B cell (primary cell): ENCODE measurements at places on chromosomes 16 and 17. TPM values are rescaled to one million over a fixed set of nuclear protein-coding genes. Genes with fewer than 3 reads are reported as not detected.

GRCh38 chr16:11141409-11142260 is 114.4 kb downstream of the SOCS1 start:
- DNase-seq = no peak

DNA sequence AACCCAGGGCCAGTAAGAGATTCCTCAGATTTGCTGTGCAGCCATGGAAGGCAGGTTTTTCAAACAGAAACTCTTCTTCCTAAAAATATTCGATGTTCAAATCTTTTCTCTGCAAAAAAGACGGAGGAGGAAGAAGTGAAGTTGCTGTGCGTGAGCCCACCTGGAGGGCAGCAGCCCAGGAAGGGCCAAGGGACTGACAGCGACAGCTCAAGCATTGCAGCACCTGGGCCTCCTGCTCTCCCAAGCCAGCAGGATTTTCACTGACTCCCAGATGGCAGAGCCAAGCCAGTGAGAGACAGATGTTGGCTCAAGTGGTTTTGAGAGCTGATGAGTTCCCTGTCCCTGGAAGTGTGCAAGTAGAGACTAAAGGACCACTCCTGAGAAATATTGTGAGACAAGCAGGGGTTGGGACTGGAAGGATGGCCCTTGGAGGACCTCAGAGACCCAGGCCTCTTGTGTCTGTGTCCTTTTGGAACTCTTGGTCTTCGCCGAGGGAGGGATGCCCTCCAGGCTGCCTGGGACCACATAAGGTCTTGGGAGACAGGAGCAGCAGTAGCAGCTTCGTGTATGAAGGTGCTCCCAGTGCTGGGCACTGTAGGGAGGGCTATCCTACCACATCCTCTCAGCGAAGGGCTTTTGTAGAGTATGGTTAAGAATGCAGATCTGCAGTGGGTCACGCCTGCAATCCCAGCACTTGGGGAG is 29.3 kb upstream of the TNFRSF13B start:
- no peak for DNase-seq

DNA sequence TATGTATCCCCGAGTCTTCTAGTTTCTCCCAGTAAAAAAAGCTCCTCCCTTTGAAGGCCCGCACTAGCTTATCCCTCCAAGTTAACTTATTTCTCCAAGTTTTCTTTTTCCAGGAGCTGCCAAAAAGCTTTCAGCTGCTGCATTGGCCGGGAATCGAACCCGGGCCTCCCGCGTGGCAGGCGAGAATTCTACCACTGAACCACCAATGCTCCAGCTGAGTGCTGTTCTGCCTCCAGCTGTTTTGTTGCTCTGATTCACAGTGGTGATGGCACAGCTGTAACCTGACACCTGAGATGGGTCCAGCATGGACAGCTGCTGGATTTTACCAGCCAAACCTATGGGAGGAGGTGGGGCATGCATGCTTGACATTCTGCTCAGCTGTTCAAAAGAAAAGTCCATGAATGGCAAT is 22.1 kb downstream of the VAC14 start:
- DNase-seq = no peak

- no peak for DNase-seq
Observed at GRCh38 chr17:57662041-57662440, 83.1 kb downstream of the CCDC182 start.

GRCh38 chr17:57515662-57516211 is 229.4 kb downstream of the CCDC182 start:
- DNase-seq = no peak

METRN gene
- total RNA-seq = 6.7 and 10.4 TPM in 2 replicates

SLC26A11 gene
- total RNA-seq = 28.5 and 31.4 TPM in 2 replicates

DNA sequence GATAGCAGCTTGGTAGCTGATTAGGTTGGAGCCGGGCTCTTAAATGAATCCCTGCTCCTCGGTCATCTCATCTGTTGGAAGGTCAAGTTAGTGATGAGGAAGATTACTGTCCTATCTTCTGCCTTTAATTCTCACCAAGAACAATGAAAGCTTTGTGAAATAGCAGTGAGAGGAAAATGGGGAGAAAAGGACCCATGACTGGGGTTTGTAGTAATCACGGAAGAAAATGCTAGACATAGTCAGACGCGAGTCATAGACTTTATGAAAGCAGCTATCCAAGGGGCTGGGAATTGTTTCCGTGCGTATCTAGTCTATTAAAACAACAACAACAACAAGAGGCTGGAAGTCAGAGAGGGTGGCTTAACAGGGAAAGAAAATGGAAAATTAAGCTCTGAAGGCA is 18.3 kb downstream of the PIK3R5 start:
- no peak for DNase-seq

DNA sequence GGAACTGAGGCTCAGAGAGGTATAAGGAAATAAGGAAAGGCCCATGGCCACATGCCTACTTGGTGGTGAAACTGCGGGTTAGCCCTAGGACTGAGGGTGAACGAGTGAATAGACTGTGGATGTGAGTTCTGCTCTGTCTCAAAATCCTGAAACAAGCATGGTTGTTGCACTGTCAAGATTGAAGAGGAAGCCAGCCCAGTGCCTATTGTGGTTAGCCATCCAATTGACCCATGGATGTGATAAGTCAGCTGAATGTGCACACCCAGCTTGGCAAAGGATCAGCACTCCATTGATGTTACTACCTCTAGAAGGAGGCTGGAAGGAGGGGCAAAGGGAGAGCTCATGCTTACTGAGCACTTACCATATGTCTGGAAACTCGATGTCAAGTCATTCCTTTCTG is 4.5 kb downstream of the TMEM114 start:
- DNase-seq = no peak

GRCh38 chr17:42750739-42751344 is 6.0 kb upstream of the EZH1 start:
- no peak for DNase-seq

TBC1D3C gene
- 7.3 and 13.5 TPM in 2 replicates for total RNA-seq

DNA sequence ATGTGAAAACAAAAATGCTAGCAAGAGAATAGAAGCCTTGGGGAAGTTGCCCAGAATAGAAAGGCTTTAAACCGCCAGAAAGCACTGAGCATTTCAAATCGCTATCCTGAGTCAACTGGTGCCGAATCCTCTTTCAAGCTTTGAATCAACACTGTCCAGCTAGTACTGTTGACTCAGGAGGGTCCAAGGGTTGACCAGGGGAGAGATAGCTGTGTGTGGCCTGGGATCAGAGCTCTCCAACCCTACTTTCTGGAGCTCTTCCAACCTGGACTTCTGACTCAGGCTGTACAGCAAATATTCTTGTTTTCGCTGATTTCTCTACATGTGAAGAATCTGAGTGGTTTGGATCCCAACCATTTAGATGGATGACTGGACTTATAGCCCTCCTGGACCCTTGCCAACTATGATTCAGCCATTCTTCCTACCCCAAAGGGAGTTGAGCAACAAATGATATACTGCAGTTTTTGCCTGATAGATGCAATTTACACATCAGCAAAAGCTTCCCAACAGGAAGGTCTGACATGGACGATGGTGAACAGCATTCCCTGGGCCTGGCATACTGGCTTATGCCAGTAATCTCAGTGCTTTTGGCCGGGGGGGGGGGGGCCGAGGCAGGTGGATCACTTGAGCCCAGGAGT is 154.0 kb upstream of the SDK2 start:
- DNase-seq = no peak

DNA sequence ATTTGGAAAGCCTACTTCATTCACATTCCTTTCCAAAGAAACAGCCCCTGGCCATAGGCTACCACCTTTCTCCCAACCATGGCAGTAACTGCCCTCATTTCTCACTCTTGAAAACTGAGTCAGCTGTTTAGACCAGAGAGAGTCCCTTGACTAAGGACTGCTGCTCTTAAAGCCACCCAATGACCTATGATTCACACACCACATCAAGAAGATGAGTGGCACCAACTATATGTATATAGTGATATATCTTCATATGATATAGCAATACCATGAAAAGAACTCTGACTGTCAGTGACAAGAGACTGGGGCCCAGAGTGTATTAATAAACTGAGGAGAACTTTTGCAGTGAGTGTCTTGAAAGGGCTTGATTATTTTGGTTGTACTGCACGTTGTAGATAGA is 404.5 kb upstream of the ASIC2 start:
- DNase-seq = no peak

PRSS33 gene
- not detected in 2 replicates for total RNA-seq

DNA sequence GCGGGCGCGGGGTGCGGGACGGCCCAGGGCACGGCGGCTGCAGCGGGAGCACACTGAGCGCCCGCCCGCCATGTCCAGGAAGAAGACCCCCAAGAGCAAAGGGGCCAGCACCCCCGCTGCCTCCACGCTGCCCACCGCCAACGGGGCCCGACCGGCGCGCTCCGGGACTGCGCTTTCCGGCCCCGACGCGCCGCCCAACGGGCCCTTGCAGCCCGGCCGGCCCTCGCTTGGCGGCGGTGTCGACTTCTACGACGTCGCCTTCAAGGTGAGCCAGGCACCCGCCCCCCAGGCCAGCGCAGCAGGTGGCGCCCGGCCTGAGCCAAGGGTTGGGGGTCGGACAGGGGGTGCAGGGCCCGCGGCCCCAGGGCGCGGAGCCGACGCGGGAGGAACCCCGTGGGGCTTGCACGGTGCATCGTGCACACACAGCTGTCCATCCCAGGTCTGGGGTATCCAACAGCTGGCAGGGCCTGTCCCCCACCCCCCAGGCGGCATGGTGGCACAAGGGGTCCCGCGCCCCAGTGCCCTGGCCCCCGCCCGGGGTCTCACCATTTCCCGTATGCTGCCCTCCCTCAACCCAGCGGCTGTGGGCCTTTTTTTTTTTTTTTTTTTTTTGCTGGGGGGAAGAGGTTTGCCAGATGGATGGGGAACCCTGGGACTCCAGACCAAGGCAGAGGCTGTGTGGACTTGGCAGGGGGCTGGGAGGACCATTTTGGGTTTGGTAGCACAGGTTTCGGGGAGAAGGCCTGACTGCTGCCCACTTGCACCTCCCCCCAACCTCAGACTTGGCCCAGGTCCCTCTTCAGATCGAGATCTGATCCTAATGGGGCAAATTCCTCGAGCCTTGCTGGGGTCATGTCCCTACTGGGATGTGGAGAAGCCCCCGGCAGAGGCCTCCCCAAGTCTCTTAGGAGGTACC is 547 bp downstream of the RAB26 start:
- DNase-seq = peak; percentile 56

GRCh38 chr17:1714980-1715802 is 5.0 kb upstream of the TLCD2 start:
- peak; percentile 53 for DNase-seq

- DNase-seq = peak; percentile 50
Observed at GRCh38 chr16:85614338-85615013, 1.4 kb downstream of the GSE1 start.

DNA sequence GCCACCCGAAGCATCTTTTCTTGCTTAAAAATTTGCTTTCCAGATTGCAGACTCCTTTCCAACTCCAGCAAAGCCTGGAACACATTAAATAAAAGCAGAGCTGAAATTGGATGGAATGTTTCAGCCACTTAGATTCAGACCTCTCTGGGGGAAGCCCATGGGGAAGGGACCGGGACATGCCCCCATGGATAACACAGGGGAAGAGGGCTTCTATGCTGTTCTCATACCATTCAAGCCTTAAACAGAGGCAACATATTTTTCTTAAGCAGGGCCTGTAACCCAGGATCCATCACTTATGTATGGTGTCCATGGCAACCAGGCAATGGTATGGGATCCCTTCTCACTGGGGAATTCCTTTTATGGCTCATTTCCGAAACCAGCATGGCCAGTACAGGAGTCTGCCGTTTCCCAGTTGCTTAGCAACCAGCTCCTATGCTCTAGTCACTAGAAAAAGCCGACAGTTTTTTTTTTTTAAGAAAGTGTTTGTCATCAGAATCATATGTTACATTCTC is 62.0 kb upstream of the MARCHF10 start:
- DNase-seq = no peak

TSNAXIP1 gene
- total RNA-seq = 1.1 and 1.2 TPM in 2 replicates

CD300LB gene
- 0.12 TPM in 1 of 2 replicates, not detected in the other for total RNA-seq

CSNK1D gene
- 241 and 258 TPM in 2 replicates for total RNA-seq

DNA sequence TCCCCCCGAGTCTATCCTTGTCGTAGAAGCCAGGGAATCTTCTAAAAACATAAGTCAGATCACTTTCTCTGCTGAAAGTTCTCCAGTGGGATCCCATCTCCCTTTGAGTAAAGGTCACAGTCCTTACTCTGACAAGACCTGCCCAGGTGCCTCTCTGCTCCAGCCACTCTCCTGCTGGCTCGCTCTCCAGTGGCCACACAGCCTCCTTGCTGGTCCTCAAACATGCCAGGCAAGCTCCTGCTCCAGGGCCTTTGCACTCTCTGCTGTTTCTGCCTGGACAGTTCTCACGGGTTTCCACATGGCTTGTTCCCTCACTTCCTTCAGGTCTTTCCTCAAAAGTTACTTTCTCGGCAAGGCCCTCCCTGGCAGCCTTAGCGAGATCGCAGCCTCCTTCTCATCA is 3.4 kb downstream of the B9D1 start:
- no peak for DNase-seq

CCL13 gene
- not detected in 2 replicates for total RNA-seq

GRCh38 chr17:70938336-70938735 is 769.0 kb downstream of the KCNJ2 start:
- DNase-seq = no peak

TNFRSF12A gene
- total RNA-seq = 0.85 and 1.3 TPM in 2 replicates
